BJ (cell line): ENCODE measurements at places on chromosomes 11 and 22.

- no peak for DNase-seq
Measured at GRCh38 chr11:130261571-130261970, 53.1 kb downstream of the ZBTB44 start.

DNA sequence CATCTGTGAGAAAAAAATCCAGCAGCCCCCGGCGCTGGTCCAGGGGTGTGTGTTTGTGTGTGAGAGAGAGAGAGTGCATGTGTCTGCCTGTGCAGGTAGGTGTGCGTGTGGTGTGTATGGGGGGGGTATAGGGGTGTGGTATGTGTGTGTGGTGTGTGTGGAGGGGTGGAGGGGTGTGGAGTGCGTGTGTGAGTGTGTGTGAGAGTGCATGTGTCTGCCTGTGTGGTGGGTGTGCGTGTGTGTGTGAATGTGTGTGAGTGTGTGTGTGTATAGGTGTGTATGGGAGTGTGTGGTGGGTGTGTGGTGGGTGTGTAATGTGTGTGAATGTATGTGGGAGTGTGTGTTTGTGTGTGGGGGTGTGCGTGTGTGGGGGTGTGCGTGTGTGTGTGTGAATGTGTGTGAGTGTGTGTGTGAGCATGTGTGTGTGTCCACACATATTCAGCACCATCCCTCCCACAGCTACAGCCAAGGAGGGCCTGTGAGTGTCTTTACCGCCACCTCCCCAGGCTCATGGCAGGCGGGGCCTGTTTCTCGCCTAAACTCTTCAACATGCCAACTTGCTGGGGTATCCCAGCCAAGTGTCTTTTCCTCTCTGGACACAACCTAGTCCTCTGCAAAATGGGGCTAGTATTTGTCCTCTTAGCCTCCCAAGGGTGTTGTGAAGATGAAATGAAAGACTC, 11.9 kb downstream of the LMO1 start:
- no peak for DNase-seq

DNA sequence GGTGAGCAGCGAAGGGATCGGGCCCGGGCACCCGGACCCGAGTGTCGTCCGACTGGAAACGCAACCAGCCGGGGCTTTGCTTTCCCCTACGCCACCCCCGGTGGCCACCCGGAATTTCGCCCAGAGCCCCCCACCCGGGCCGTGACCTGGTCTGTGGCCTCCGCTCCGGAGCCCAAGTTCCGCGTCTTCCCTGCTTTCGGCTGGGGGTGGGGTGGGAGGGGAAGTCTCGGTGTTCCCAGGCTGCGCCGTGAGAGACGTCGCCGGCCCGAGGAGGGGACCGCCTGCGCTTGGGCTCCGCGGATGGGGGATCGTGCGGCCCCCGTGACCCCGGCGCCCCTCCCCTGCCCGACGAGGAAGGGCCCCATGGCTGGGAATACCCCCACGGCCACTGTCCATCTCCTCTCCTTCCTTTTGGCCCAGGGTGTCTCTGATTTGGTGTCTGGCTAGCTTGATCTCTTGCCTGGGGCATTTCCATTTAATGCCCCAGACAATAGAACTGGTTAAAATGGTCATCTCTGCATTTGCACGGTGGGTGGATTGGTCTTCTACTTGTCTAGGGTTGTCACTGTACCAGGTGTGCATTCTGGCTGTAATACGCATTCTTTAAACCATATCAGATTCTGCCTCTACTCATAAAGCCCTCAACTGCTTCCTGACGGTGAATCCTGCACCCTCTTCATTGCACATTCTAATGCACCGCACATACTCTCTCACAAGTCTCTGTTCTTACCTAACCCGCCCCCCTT, 789 bp downstream of the SIK2 start:
- no peak for DNase-seq

DNA sequence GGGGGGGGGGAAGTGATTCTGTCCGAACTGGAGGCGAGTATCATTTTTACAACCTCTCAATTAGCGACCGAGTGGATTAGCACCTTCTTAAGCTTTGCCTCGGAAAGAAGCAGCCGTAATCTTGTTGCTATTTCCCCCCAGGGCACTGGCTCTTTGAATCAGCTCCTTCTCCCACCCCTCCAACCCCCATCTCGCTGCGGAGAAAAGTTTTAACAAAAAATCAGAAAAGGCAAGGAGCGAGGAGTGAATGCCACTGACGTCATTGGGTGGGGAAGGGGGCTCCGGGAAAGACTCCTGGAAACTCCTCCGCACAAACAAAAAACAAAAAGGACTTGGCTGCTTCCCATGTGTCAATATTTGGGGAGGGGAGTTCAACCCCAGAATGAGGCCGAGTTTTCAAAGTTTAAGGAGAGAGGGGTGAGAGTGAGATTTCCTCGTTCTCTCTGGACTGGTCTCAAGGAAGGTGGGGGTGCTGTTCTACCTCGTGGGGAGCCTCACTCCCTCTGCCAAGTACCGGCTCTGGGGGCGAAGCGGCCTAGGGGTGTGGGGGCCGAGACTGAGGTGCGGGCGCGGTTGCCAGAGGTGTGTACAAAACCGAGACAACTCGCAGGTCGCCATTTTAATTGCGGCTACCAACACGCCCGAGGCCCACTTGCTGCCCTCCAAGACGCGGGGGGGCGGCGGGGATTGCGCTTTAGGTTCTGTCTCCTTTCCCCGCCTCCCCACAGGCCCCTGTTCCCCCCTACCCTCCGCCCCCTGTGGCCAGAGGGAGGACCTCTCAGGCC, 2.5 kb upstream of the PAX6 start:
- no peak for DNase-seq

DNA sequence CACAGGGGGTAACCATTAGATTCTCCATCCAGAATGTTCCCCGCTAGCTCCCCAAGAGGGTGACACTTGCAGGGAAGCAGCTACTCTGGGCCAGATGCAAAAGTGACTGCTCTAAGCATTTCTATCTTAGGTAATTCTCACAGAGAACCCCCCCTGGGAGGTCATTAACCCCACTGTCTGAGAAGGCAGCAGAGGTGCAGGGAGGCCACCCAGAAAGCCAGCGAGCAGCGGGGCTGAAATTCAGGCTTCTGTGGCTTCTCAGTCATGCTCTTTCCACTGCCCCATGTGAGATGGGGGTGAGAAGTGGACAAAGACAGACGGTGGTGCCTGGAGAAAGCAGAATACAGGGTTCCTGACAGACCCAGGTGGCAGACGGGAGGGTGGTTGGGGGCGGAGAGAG, 114.4 kb upstream of the ASPHD2 start:
- DNase-seq: no peak

DNA sequence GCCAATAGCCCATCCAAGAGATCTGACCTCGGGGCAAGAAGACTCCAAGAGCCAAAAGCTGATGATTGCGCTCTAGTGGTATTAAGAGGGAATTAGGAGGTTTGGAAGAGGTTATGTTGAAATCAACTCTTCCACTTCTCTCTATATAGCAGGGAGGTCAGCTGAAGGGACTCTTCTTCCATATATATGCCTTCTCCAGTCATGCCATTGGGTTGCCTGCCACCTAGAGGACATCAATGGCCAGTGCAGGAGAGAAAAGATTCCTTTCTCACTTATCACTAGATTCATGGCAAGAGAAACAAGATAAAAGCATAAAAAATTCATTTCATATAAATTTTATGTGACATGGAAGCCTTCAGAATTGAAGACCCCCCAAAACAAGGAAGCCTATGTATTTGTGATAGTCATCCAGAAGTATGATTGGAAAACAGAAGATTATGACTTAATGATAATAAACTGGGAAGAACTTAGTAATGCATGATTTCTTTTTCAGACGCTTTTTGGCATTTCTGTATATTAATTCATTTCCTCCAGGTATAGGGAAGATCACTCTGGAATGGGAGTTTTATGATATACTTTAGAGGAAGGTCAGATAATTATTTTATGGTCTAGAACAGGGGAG, 435.1 kb upstream of the DDI1 start:
- no peak for DNase-seq

GRCh38 chr11:17496406-17496805, 19.8 kb upstream of the ABCC8 start:
- no peak for DNase-seq

GRCh38 chr11:111707039-111707690, 59.0 kb downstream of the PPP2R1B start:
- peak; percentile 65 for DNase-seq

- DNase-seq: no peak
Measured at GRCh38 chr22:39643311-39644083, 72.9 kb downstream of the CACNA1I start.
